A549 treated with CORT108297 at 1 μM for 4 hours (cell line): ENCODE measurements at places on chromosomes 1 and 21. TPM values are rescaled to one million over a fixed set of nuclear protein-coding genes. Genes with fewer than 3 reads are reported as not detected.

The TMPRSS2 gene
- total RNA-seq: 0.09 to 0.16 TPM (median 0.14 TPM) in 3 of 5 replicates, not detected in the others

The PHLDA3 gene
- 91.4 to 194 TPM (median 156 TPM) in 5 replicates for total RNA-seq

The SLAMF9 gene
- total RNA-seq: 0.13 to 0.83 TPM (median 0.40 TPM) in 5 replicates

The MTARC2 gene
- 9.7 to 14.8 TPM (median 12.2 TPM) in 5 replicates for total RNA-seq

The LAPTM5 gene
- 0.14 to 0.34 TPM (median 0.17 TPM) in 5 replicates for total RNA-seq

The GUCA2B gene
- total RNA-seq: 0.73 TPM in 1 of 5 replicates, not detected in the others
